ENCODE measurements at places on chromosomes 6 and 20. TPM values are rescaled to one million over a fixed set of nuclear protein-coding genes. Genes with fewer than 3 reads are reported as not detected.

Gene CCHCR1
- polyA plus RNA-seq, result 10.8 TPM

Gene PRL
- polyA plus RNA-seq, result 1.2 TPM

Gene HTR1E
- not detected for polyA plus RNA-seq

Gene C6orf132
- 2.8 TPM for polyA plus RNA-seq

Gene EPHA7
- not detected for polyA plus RNA-seq

Gene SIRPD
- not detected for polyA plus RNA-seq

Gene MYH7B
- 0.49 TPM for polyA plus RNA-seq

Gene MLN
- polyA plus RNA-seq, result not detected

All from GM23248 (cell line).